Glutamatergic neuron (in vitro differentiated cells): ENCODE measurements at places on chromosomes 5 and 9. TPM values are rescaled to one million over a fixed set of nuclear protein-coding genes. Genes with fewer than 3 reads are reported as not detected.

NUTM2F gene
- total RNA-seq = not detected

C5orf58 gene
- total RNA-seq = not detected

ABCA2 gene
- total RNA-seq = 70.7 TPM

RASGRF2 gene
- 1.4 TPM for total RNA-seq

SAXO1 gene
- total RNA-seq = 0.37 TPM

SH3PXD2B gene
- total RNA-seq = 96.8 TPM

CDC23 gene
- 28.9 TPM for total RNA-seq

SLC25A2 gene
- 1.9 TPM for total RNA-seq

KIF20A gene
- 8.7 TPM for total RNA-seq

IL3 gene
- not detected for total RNA-seq

PCDHGB7 gene
- 38.6 TPM for total RNA-seq

COL5A1 gene
- total RNA-seq = 28.9 TPM

WNK2 gene
- 336 TPM for total RNA-seq

C1QTNF3 gene
- 9.0 TPM for total RNA-seq

OBP2B gene
- not detected for total RNA-seq

POMT1 gene
- 108 TPM for total RNA-seq

SLC6A3 gene
- total RNA-seq = 22.4 TPM

STOML2 gene
- 73.0 TPM for total RNA-seq

ORM2 gene
- total RNA-seq = not detected

KCNV2 gene
- not detected for total RNA-seq

AMBP gene
- total RNA-seq = 0.29 TPM

AJM1 gene
- 15.3 TPM for total RNA-seq

WDR31 gene
- 1.3 TPM for total RNA-seq

GFI1B gene
- not detected for total RNA-seq

SLC23A1 gene
- not detected for total RNA-seq

C8G gene
- total RNA-seq = 14.5 TPM

MYMK gene
- total RNA-seq = not detected

FNIP1 gene
- total RNA-seq = 23.2 TPM

FAM221B gene
- not detected for total RNA-seq

LCN15 gene
- 1.9 TPM for total RNA-seq

NR5A1 gene
- total RNA-seq = not detected

HAVCR1 gene
- not detected for total RNA-seq

LCN2 gene
- total RNA-seq = not detected

SMIM27 gene
- 7.8 TPM for total RNA-seq

G3BP1 gene
- total RNA-seq = 127 TPM

PSAT1 gene
- total RNA-seq = 83.3 TPM

ANKRD31 gene
- total RNA-seq = 0.42 TPM

LCN6 gene
- not detected for total RNA-seq

COL15A1 gene
- not detected for total RNA-seq

RAD23B gene
- total RNA-seq = 145 TPM

PDE8B gene
- total RNA-seq = 1.1 TPM

SPOUT1 gene
- 22.3 TPM for total RNA-seq
